Activated T-helper 1 cell treated with anti-CD3 and anti-CD28 coated beads, Interleukin-12 subunit alpha, Interleukin-12 subunit beta, Interleukin-2, Interleukin-4 antibody, amounts not matched to agents 30 ng/mL and 10 ng/mL and 1 ng/mL, durations not matched to agents 14 hours and 24 hours and 36 hours (primary cell): ENCODE measurements at places on chromosomes 6 and 20.

- DNase-seq: no peak
These were observed 146.2 kb downstream of the FAM83B start for GRCh38 chr6:54992789-54993188.

DNA sequence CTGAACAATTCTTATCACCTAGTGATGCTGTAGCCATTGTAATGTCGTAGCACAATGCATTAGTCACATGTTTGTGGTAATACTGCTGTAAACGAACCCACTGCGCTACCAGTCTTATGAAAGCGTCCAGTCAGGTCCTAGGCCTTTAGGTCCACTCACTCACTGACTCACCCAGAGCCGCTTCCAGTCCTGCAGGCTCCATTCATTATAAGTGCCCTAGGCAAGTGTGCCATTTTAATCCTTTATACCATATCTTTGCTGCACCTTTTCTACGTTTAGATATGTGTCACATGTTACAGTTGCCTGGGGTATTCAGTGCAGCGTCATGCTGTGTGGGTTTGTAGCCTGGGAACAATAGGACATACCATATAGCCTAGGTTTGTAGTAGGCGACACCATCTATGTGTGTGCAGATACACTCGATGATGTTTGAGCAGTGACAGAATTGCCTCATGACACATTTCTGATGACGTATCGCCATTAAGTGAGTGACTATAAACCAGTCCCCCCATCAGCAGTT is 15.4 kb downstream of the IGF2R start:
- DNase-seq: no peak

DNA sequence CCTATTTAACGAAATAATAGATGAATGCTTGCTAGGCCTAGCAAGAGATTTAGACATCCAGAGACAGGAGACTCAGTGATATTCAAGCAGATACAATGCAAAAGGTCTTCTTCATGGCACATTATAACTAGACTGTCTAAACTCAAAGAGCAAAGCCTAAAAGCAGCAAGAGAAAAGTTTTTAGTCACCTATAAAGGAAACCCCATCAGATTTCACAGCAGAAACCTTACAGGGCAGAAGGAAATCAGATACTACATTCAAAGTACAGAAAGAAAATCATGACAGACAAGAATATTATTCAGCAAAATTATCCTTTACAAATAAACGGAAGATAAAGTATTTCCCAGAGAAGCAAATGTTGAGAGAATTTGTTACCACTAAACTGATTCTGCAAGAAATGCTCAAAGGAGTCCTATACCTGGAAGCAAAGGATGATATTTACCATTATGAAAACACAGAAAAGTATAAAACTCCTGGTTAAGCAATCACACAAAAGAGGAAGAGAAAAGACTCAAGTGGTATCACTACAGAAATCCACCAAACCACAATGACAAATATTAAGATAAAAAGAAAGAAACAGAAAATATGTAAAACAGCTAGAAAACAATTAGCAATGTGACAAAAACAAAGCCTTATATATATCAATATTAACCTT is 333.7 kb downstream of the MEI4 start:
- no peak for DNase-seq

DNA sequence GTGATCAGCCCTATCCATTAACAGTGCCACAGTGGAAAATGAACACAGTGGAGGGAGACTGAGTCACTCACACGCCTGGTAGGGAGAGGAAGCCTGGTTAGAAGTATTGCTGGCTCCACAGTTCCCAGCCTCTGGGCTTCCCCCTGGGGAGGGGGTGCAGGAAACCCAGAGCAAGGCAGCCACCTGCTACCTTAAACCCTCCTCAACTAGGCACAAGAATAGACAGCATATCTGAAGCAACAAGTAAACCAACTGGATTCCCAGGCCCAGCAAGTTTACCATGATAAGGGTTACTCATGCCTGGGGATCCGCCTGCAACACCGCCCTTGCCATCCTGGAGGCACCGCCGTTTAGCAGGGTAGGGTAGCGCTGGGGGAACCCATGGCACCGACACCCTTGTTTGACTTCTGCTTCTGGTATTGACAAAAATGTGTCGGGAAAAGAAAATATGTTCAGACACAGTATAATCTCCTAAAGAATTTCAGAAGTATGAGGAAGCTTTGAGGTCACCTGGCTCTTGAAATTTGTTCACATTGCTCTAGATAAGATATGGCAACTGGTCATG is 38.3 kb downstream of the SLC22A23 start:
- no peak for DNase-seq

GRCh38 chr6:131430531-131430930 is 142.5 kb upstream of the ARG1 start:
- no peak for DNase-seq

GRCh38 chr20:1774479-1774878 is 116.9 kb upstream of the SIRPG start:
- DNase-seq: no peak
